ENCODE measurements at places on chromosomes 2 and 18.

DNA sequence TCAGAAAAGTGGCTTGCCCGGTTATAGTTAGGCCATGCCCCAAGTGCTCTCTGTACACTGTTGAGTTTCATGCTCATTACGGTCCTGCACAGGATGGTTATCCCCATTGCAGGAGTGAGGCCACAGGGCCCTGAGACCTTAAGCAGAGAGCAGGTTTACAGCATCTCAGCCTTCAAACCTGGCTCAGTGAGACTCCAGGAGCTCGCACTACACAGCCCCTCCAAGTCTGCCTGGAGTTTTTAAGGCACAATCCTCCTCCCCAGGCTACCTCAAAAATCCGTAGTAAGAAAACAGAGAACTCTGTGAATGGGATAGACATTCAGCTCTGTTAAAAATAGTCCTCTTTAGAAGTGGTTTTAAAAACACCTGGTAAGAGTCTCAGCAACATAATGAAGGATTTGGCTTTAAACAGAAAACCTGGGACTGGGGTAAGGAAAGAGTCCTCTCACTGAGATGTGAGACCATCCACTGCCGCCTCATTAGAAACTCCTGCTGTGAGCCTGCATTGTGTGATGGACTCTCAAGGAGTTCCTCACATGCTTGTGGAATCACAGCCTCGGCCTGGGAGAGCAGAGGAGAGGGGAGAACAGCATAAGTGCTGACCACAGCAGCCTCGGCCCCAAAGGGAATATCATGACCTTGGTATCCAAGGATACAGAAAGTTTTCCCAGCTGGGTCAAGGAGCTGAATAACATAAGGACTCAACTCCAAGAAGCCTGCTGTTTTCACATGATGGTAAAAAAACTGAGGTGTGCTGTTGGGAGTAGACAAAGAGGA is 214.8 kb downstream of the ATAD2B start:
- DNase-seq = no peak

DNA sequence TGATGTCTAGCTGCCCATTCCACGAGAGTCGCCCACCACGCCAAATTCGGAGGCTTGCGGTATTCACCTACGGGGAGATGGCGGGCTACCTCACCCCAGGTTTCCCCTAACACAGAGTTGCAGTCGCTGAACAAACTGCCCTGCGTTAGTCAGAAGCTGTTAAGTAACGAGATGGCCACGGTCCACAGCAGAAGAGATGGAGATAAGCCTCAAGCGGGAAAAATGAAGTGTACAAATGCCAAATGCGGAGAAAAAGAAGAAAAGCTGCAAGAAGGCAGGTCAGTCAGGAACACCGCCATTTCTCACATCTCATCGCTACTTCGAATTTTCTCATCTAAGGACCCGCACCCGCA is 425 bp downstream of the ASB3 start:
- no peak for DNase-seq

DNA sequence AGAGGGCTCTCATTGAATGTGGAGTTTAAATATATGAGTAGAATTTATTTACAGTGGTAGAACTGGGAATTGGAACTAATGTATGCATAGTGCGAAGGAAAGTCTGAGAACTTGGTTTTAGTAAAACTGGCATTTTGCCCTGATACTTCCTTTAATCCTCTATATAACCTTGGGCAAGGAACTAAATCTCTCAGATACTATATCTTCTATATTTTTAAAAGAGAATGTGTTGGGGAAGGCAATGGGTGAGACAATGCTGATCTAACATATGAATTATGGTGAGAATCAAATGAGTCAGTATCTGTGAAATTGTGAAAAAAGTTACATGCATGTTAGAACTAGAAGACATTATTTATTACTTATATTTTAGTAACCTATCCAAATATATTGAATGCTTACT is 2109.4 kb upstream of the PIK3C3 start:
- DNase-seq = no peak

GRCh38 chr2:206920310-206920709 is 19.0 kb upstream of the CPO start:
- DNase-seq = no peak
